Ascending aorta (tissue), 2 donors: ENCODE measurements at places on chromosomes 4 and X.

DNA sequence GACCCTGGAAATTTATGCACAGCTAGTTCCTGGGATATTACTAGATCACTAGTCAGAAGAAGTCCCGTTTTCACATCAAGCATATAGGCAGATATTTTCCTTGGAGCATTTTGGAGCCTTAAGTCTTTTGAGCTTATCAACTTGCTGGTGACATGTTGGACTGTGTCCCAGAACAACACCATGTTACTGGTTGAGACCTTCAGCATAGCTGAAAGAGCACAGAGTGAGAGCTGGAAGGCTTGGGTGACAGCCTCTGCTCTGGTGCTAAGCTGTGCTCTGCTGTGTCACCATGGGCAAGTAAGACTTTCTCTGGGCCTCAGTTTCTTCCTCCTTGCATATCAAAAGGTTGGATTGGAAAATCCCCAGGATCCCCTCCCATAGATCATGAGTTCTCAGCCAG, 116.6 kb upstream of the FRMPD4 start:
- H3K27me3 ChIP-seq, result no peaks in the 10 kb centered on the region
- no peak overlapping the region for H3K4me3 ChIP-seq
- H3K27ac ChIP-seq, result no peak overlapping the region
- DNase-seq, result no peak
- H3K36me3 ChIP-seq, result no peaks in the 10 kb centered on the region

DNA sequence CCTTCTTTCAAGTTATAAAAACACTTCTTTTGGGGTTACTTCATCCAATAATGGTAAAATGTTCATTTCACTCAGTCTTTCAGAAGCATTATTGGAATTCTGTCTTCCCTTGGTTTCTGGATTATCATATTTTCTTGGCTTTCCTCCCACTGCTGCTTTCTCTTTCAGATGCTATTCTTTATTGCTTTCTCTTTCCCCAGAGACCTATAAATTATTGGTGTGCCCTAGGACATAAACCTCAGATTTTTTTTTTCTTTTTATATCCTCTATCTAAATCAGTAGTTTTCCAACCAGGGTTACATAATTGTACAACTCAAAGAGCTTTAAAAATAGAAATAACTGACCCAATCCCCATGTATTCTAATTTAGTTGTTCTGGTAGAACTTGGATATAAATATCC, 1005.5 kb downstream of the ARAP2 start:
- H3K27me3 ChIP-seq, result no peaks in the 10 kb centered on the region
- DNase-seq, result no peak
- H3K4me3 ChIP-seq, result no peak overlapping the region

- no peaks in the 10 kb centered on the region for H3K27me3 ChIP-seq
- H3K4me1 ChIP-seq, result no peaks in the 10 kb centered on the region
- H3K36me3 ChIP-seq, result no peaks in the 10 kb centered on the region
Measured at GRCh38 chr4:182265881-182266280, 22.7 kb downstream of the TENM3 start.

- no peaks in the 10 kb centered on the region for H3K27me3 ChIP-seq
- H3K4me3 ChIP-seq, result no peak overlapping the region
- no peak overlapping the region for H3K27ac ChIP-seq
- no peaks in the 10 kb centered on the region for H3K4me1 ChIP-seq
- no peak for DNase-seq
Measured at GRCh38 chrX:55142206-55142918, 53.5 kb downstream of the PAGE2 start.

- no peaks in the 10 kb centered on the region for H3K27me3 ChIP-seq
- DNase-seq, result no peak
- H3K4me3 ChIP-seq, result no peak overlapping the region
- no peak overlapping the region for H3K27ac ChIP-seq
- H3K4me1 ChIP-seq, result peaks cover 7% of the 10 kb centered on the region
- no peaks in the 10 kb centered on the region for H3K36me3 ChIP-seq
Measured at GRCh38 chrX:7146020-7146702, 1.4 kb upstream of the STS start.

- no peaks in the 10 kb centered on the region for H3K4me1 ChIP-seq
- H3K36me3 ChIP-seq, result no peaks in the 10 kb centered on the region
- DNase-seq, result no peak
- H3K27me3 ChIP-seq, result no peaks in the 10 kb centered on the region
- no peak overlapping the region for H3K4me3 ChIP-seq
Measured at GRCh38 chr4:52979821-52980590, 117.9 kb downstream of the RASL11B start.

DNA sequence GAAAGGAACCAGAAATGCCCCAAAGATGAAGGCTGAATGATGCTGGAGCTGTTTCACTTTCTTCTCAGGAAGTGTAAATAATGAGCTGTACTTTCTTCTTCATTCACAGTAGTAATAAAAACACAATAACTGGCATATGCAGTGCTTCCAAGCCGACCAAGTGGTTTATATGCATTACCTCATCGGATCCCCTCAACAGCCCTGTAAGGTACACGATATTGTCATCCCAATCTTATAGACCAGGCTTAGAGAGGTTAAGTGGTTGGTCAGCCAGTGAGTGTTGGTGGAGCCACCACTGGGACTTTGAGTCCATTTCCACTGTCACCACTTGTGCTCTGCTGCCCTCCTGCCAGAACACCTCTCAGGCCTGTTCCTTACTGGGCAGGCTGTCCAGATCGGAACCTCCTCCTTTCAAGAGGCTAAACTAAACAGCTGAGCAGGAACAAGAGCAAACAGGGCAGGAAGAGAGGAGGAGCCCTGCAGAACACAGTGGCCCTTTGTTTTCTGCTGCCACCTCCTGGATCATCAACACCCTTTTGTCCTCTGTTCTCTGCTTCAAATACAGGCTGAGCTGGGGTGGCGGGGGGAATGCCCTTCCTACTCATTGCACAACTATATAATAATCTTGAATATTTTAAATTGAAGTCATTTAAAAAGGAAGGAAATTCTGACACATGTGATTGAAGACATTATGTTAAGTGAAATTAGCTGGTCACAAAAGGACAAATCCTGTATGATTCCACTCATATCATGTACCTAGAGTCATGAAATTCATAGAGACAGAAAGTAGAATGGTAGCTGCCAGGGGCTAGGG, 112.5 kb upstream of the ATP6AP2 start:
- H3K4me1 ChIP-seq, result no peaks in the 10 kb centered on the region
- no peak overlapping the region for H3K27ac ChIP-seq
- H3K27me3 ChIP-seq, result no peaks in the 10 kb centered on the region
- no peaks in the 10 kb centered on the region for H3K36me3 ChIP-seq

GRCh38 chr4:81257021-81257420, 42.0 kb upstream of the PRKG2 start:
- no peak overlapping the region for H3K4me3 ChIP-seq
- no peaks in the 10 kb centered on the region for H3K4me1 ChIP-seq
- no peaks in the 10 kb centered on the region for H3K27me3 ChIP-seq

DNA sequence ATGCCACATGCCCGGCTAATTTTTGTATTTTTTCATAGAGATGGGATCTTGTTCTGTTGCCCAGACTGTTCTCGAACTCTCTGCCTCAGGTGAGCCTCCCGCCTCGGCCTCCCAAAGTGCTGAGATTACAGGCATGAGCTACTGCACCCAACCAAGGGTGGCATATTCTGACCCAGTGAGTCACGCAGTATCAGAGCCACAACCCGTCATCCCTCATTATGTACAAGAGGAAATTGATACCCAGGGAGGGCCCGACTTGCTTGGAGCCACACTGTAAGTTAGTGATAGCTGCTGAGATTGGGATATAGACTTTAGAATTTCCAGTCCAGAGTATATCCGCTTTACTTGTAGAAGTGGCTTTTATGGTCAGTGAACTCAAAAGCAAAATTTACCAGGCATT, 14.6 kb downstream of the CCKAR start:
- no peaks in the 10 kb centered on the region for H3K4me1 ChIP-seq
- H3K27ac ChIP-seq, result no peak overlapping the region
- H3K4me3 ChIP-seq, result no peak overlapping the region
- no peaks in the 10 kb centered on the region for H3K27me3 ChIP-seq
- no peak for DNase-seq

DNA sequence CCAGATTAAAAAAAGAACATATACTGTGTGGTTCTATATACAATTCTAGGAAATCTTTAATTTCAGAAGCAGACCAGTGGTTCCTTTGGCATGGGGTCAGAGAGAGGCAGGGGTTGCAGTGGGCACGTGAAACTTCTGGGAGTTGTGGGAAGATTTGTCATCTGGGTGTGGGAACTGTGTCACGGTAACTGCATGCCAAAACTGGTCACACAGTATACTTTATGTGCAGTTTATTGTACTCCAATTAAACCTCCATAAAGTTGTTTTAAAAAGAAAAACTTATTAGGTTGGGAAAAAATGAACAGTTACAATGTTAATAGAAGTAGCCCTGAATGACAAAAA, 26.7 kb upstream of the STS start:
- H3K4me3 ChIP-seq, result no peak overlapping the region
- no peak overlapping the region for H3K27ac ChIP-seq
- no peak for DNase-seq
- no peaks in the 10 kb centered on the region for H3K4me1 ChIP-seq
- no peaks in the 10 kb centered on the region for H3K27me3 ChIP-seq

GRCh38 chrX:43016021-43016420, 238.1 kb upstream of the PPP1R2C start:
- H3K36me3 ChIP-seq, result no peaks in the 10 kb centered on the region
- H3K27ac ChIP-seq, result no peak overlapping the region
- DNase-seq, result no peak
- H3K4me1 ChIP-seq, result no peaks in the 10 kb centered on the region
- H3K27me3 ChIP-seq, result no peaks in the 10 kb centered on the region

GRCh38 chr4:26884026-26884425, 23.4 kb downstream of the STIM2 start:
- H3K27me3 ChIP-seq, result no peaks in the 10 kb centered on the region
- no peaks in the 10 kb centered on the region for H3K36me3 ChIP-seq
- H3K4me3 ChIP-seq, result no peak overlapping the region

- H3K4me1 ChIP-seq, result no peaks in the 10 kb centered on the region
- H3K27me3 ChIP-seq, result no peaks in the 10 kb centered on the region
- no peak for DNase-seq
Measured at GRCh38 chr4:171629182-171629581, 184.0 kb upstream of the GALNTL6 start.

GRCh38 chrX:119753639-119754257, 4.6 kb upstream of the SOWAHD start:
- H3K4me1 ChIP-seq, result no peaks in the 10 kb centered on the region
- no peaks in the 10 kb centered on the region for H3K27me3 ChIP-seq
- H3K4me3 ChIP-seq, result no peak overlapping the region
- DNase-seq, result no peak
- H3K36me3 ChIP-seq, result no peaks in the 10 kb centered on the region

DNA sequence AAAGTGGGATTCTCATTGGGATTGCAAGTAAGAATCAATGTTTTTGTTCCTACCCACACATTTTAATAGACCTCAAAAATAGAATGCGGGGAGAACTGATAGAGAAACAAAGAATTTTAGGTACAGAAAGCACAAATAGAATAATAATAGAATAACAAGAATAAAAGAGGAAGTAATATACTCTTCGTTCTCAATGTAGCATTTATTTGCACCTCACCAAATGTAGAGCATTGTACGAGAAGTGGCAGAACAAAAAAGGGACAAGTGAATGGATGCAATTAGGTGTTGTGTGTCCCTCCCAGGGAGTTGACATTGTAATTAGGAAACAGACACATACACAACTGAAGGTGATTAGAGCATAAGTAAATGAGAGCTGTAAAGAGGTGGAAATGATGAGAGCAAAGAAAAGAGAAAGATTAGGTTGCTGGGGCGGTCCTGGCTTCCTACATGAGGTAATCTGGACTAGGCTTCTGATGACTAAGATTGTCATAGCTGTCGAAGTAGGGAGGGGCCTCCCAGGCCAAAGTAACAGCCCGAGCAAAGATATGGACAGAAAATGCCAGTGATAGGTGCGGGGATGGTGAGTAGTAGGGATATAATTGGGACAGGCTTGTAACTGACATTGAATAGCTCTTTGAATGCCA, 10.4 kb downstream of the RAB9A start:
- H3K27ac ChIP-seq, result peak overlapping the region; percentile 30
- H3K4me3 ChIP-seq, result no peak overlapping the region
- H3K36me3 ChIP-seq, result no peaks in the 10 kb centered on the region
- no peaks in the 10 kb centered on the region for H3K27me3 ChIP-seq

- H3K27ac ChIP-seq, result no peak overlapping the region
- H3K4me3 ChIP-seq, result no peak overlapping the region
- DNase-seq, result no peak
- H3K4me1 ChIP-seq, result peaks cover 8% of the 10 kb centered on the region
- H3K36me3 ChIP-seq, result no peaks in the 10 kb centered on the region
Measured at GRCh38 chr4:127139788-127140286, 492.9 kb upstream of the INTU start.

- DNase-seq, result no peak
- no peak overlapping the region for H3K27ac ChIP-seq
- H3K4me3 ChIP-seq, result no peak overlapping the region
- no peaks in the 10 kb centered on the region for H3K36me3 ChIP-seq
- H3K4me1 ChIP-seq, result no peaks in the 10 kb centered on the region
Measured at GRCh38 chr4:102764901-102765300, 4.1 kb upstream of the MANBA start.

GRCh38 chrX:139831675-139832456, 101.0 kb downstream of the ATP11C start:
- H3K27me3 ChIP-seq, result no peaks in the 10 kb centered on the region
- no peak overlapping the region for H3K27ac ChIP-seq
- DNase-seq, result no peak
- H3K36me3 ChIP-seq, result no peaks in the 10 kb centered on the region
- peaks cover 5% of the 10 kb centered on the region for H3K4me1 ChIP-seq

DNA sequence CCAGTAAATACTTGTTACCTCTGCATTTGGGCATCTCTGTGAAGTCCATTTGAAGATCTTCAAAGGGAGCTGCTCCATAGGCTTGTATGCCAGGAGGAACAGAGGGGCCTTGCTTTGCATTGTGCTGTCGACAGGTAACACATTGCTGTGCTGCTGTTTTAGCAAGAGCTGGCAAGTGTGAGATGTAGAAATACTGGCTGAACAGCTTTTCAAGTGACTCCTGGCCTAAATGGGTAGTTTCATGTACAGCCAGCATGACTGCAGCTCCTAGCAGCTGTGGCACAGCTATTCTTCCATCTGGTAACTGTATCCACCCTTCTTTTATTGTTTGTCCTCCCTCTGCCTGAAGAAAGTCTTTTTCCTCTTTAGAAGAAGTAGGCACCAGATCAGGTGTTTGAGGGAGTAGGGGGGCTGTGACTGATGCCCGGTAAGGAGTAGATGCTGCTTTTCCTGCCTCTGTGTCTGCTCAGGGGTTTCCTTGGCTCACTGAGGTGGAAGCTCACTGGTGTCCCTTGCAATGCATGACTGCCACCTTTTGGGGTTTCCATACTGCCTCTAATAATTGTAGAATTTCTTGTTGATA, 965.3 kb downstream of the CCSER1 start:
- no peaks in the 10 kb centered on the region for H3K36me3 ChIP-seq
- no peaks in the 10 kb centered on the region for H3K4me1 ChIP-seq
- no peak for DNase-seq
- no peaks in the 10 kb centered on the region for H3K27me3 ChIP-seq
